Activated CD8-positive, alpha-beta T cell treated with anti-CD3 and anti-CD28 coated beads, Interleukin-2, amount 10 ng/mL, durations not matched to agents 7 days and 5 days (primary cell): ENCODE measurements at places on chromosomes 6 and 20. TPM values are rescaled to one million over a fixed set of nuclear protein-coding genes. Genes with fewer than 3 reads are reported as not detected.
A peak's percentile ranks its signal among the peaks of the same experiment; 100 is the strongest.

C6orf58 gene
- not detected for total RNA-seq

TREML4 gene
- not detected for total RNA-seq

CALHM4 gene
- total RNA-seq: not detected

RAB44 gene
- total RNA-seq: not detected

ROS1 gene
- not detected for total RNA-seq

DEFB132 gene
- total RNA-seq: not detected

BPIFB1 gene
- total RNA-seq: not detected

- no peak overlapping the region for H3K27ac ChIP-seq
- no peak overlapping the region for H3K4me3 ChIP-seq
- no peaks in the 10 kb centered on the region for H3K27me3 ChIP-seq
- H3K4me1 ChIP-seq: no peaks in the 10 kb centered on the region
These were observed 117.0 kb downstream of the BMP5 start for GRCh38 chr6:55758156-55758937.

DNA sequence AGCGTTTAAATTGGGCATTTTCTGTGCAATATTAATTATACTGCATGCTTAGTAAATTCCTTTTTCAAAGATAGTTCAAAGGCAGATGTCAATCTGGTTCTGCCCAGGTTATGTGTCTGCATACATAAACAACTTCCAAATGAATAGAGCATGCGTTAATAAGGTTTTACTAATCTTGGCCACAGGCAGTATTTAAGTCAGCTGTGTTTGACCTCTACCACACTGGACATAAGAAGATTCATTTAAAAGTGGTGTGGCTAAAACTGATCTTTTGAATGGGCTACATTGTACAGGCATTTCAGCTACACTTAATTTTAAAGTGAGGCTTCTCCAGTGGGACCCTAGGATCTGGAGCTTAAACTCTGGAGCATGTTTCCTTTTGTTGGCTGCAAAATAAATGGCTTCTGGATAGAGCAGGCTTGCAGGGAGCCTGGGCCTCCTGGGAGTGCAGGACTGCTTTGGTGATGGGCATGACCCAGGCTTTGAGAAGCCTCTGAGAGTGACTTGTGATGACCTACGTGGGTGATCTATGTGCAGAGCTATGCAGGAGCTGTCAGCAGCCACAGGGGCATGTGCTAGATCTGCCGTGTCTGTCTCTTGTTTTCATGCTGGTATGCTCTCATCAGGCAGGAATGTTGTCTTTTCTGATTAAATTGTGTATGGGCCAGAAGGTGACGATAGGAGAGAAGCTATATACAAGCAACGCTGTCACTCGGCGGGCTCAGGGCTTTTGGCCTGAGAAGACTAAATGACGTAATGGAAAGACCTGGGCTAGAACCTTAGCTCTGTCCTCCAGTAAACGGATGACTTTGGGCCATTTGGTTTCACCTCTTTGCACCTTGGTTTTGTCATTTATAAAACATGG is 331.2 kb downstream of the QKI start:
- H3K4me3 ChIP-seq: no peak overlapping the region
- no peaks in the 10 kb centered on the region for H3K36me3 ChIP-seq
- DNase-seq: no peak
- H3K4me1 ChIP-seq: peaks cover 8% of the 10 kb centered on the region
- H3K27ac ChIP-seq: no peak overlapping the region

DNA sequence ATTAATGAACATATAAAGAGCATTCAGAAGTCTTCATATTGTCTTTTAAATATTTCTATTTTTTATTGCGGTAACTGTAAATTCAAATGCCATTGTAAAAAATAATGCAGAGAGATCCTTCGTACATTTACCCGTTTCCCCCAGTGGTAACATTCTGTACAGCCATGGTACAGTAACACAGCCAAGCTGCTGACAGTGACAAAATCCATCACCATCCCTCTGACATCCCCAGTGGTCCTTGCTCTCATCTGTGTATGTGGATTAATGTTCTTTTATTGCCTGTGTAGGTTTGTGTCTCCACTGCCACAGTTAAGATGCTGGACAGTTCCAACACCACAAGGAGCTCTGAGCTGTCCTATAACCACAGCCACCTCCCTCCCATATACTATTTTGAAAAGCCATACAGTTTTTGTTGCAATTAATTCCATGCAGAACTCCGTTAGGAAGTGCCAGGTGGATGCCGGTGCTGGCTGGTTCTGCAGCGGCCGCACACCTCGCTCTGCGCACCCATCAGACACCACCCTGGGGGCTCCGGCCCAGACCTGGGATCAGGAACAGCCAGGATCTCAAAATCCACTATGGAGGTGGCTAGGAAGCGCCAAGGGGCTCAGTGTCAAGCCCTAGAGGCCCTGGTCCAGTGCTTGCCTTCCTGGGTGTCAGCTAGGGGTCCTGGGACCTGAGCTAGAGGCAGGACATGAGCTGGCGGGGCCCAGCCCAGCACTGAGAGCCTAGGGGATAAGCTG is 93.1 kb upstream of the PMEPA1 start:
- no peaks in the 10 kb centered on the region for H3K4me1 ChIP-seq
- H3K36me3 ChIP-seq: no peaks in the 10 kb centered on the region
- H3K4me3 ChIP-seq: no peak overlapping the region
- H3K27ac ChIP-seq: no peak overlapping the region
- H3K27me3 ChIP-seq: no peaks in the 10 kb centered on the region

DNA sequence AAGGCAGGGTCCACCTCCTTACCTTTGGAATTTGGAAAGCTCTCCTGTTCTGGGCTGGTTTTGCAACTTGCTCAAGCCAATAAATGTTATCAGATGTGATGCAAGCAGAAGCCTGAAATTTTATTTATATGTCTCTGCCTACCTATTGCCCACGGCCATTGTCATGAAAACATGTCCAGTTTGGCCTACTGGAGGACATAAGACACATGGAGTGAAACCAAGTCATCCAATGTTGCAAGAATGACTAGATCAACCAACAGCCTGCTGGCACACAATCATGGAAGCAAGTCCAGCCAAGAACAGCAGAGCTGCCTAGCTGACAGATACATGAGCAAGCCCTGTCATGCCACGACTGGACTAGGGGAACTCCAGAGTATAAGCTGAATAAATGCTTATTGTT is 56.7 kb upstream of the IRAK1BP1 start:
- no peak overlapping the region for H3K27ac ChIP-seq
- DNase-seq: no peak
- H3K36me3 ChIP-seq: no peaks in the 10 kb centered on the region
- no peaks in the 10 kb centered on the region for H3K4me1 ChIP-seq
- H3K4me3 ChIP-seq: no peak overlapping the region
- H3K27me3 ChIP-seq: no peaks in the 10 kb centered on the region

- H3K4me1 ChIP-seq: no peaks in the 10 kb centered on the region
- no peak overlapping the region for H3K4me3 ChIP-seq
- H3K27ac ChIP-seq: no peak overlapping the region
- no peak for DNase-seq
These were observed 409.6 kb upstream of the EPHA7 start for GRCh38 chr6:93829009-93829408.

DNA sequence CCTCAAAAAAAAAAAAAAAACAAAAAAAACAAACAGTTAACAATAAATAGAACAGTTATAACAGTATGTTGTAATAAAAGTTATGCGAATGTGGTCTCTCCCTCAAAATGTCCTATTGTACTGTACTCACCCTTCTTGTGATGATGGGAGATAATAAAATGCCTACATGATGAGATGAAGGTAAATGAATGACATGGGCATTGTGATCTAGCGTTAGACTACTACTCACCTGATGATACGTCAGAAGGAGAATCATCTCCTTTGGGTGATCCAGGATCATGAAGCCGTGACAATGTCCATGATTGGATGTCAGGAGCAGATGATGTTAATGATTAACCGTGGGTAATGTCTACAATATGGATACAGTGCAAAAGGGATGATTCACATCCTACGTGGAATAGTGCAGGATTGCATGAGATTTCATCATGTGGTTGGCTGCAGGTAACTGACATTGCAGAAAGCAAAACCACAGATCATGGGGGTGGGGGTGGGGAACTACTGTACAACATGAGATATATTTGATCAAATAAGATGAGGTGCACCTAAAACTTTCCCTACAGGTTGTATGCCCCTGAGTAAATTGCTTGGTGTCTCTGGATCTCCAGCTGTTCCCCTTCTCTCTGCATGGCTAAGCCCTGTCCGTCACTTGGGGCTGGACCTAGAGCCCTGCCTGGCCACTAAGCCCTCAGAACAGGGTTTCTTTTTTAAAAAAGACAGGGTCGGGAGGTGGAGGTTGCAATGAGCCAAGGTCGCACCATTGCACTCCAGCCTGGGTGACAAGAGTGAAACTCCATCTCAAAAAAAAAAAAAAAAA is 6.2 kb upstream of the RBCK1 start:
- no peak overlapping the region for H3K4me3 ChIP-seq
- peaks cover 25% of the 10 kb centered on the region for H3K36me3 ChIP-seq
- peaks cover 32% of the 10 kb centered on the region for H3K4me1 ChIP-seq
- H3K27ac ChIP-seq: peak overlapping the region; percentile 60
- H3K27me3 ChIP-seq: no peaks in the 10 kb centered on the region

DNA sequence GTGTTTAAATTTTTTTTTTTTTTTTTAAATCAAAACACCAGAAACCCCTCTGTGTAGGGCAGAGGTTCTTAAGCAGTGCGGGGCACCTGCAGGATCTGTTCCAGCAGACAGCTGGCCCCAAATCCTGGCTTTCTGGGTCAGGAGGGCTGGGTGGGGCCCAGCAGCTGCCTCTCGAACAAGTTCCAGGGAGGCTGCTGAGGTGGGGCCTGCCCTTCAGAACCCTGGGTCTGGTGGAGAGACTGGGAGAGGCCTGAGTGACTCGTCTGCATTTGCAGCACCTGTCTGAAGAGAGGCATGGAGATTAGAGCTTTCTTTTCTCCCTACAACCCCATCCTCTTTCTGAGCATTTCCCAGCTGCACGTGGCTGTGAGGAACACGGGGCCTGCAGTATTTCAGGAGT is 8.4 kb downstream of the PSMG4 start:
- peaks cover 10% of the 10 kb centered on the region for H3K4me1 ChIP-seq
- no peak overlapping the region for H3K27ac ChIP-seq
- no peak overlapping the region for H3K4me3 ChIP-seq
- no peaks in the 10 kb centered on the region for H3K27me3 ChIP-seq
- H3K36me3 ChIP-seq: peaks cover 43% of the 10 kb centered on the region
- no peak for DNase-seq

DNA sequence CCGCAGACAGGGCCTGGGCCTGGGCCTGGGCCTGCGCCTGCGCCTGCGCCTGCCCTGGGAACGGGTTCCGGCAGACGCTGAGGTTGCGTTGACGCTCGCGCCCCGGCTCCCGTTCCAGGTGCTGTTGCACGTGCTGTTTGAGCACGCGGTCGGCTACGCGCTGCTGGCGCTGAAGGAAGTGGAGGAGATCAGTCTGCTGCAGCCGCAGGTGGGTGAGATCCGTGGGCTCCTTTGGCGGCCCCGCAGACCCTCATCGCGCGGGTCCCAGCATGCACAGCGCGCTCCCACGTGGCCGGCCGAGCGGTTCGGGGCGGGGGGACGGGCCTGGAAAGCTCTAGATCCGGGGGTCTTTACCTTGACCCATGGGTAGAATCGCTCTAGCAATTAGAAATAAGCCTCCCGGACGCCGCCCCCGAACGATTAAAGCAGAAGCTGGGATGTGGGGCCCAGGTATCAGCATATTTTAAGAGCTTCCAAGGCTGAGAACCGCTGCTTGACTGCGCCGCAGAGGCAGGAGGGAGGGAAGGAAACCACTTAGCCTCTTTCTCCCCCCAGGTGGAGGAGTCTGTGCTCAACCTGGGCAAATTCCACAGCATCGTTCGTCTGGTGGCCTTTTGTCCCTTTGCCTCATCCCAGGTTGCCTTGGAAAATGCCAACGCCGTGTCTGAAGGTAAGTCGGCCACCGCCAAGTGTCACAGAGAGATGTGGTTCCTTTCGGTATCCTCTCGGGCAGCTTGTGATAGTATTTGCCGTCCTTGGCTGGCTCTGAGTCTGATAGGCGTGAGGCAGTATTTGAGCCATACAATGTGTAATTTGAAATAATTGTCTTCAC is 508 bp downstream of the NOP56 start:
- no peak for DNase-seq
- peaks cover 54% of the 10 kb centered on the region for H3K36me3 ChIP-seq
- peak overlapping the region; percentile 88 for H3K4me3 ChIP-seq
- H3K27ac ChIP-seq: peak overlapping the region; percentile 89

- H3K36me3 ChIP-seq: no peaks in the 10 kb centered on the region
- no peak overlapping the region for H3K4me3 ChIP-seq
- H3K27me3 ChIP-seq: peaks cover 3% of the 10 kb centered on the region
- peaks cover 37% of the 10 kb centered on the region for H3K4me1 ChIP-seq
- DNase-seq: no peak
These were observed 243.3 kb downstream of the ERMARD start for GRCh38 chr6:169994739-169995138.

DNA sequence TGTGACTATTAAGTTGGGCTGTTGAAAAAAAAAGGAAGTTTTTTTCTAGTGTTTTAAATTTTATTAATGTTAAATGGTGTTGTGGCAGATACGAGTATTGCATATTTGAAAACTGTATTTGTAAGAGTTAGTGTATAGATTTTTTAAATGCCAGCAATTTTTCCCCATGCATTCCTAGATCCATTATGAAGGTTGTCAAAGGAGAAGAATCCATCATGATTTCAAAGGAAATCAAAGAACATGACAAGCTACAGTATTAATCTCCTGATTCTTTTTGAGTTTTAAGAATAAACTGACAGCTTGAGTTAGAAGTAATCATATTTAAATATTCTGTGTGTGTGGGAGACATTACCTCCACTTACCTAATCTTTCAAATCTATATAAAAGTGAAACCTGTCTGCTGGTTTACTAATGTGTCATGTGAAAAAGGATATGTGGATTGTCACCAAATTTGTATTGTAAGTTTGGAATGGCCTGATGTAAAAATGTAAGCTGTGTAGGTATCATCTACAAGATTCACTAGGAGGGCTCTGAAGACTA is 111.0 kb upstream of the HS3ST5 start:
- H3K4me1 ChIP-seq: no peaks in the 10 kb centered on the region
- H3K27me3 ChIP-seq: no peaks in the 10 kb centered on the region
- no peak overlapping the region for H3K27ac ChIP-seq

DNA sequence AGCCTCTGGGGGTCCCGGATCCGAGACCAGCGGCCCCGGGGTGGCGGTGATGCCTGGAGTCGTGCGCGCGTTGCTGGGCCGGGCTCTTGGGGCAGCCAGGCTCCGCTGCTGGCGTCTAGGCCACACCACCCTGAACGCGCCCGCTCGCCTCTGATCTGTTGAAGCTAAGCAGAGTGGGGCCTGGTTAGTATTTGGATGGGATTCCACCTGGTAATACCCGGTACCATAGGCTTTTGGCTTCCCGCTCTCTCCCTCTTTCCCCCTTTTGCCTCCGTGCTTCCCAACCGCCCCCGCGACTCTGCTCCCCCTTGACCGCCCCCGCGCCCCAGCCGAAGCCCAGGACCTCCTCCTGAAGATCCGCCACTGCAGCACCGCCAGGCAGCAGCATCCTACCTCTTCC is 1383.5 kb upstream of the DEFB115 start:
- H3K27me3 ChIP-seq: no peaks in the 10 kb centered on the region
- no peaks in the 10 kb centered on the region for H3K4me1 ChIP-seq
- H3K27ac ChIP-seq: no peak overlapping the region
- peak; percentile 48 for DNase-seq
- H3K4me3 ChIP-seq: no peak overlapping the region
